Dermis blood vessel endothelial cell (primary cell): ENCODE measurements at places on chromosomes 4 and X. TPM values are rescaled to one million over a fixed set of nuclear protein-coding genes. Genes with fewer than 3 reads are reported as not detected.
A peak's percentile ranks its signal among the peaks of the same experiment; 100 is the strongest.

DNA sequence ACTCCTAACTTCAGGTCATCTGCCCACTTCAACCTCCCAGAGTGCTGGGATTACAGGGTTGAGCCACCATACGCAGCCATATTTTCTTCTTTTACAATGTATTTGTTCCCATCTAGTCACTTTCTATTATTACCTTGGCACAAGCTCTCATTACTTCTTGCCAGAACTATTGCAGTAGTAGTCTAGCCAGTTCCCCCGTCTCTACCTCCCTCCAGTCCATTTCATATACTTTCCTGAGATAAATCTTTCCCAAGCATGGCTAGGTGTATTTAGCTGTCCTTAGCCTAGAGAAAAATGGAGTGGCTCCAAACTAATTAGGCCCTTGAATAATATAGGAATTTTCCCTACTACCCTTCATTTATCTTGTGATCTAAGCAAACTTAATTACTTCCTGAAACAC, 412.2 kb downstream of the RPA4 start:
- DNase-seq, result no peak

- DNase-seq, result no peak
Observed at GRCh38 chr4:72405417-72405816, 163.6 kb downstream of the ADAMTS3 start.

GRCh38 chr4:155540698-155541097, 126.0 kb upstream of the GUCY1A1 start:
- no peak for DNase-seq

DNA sequence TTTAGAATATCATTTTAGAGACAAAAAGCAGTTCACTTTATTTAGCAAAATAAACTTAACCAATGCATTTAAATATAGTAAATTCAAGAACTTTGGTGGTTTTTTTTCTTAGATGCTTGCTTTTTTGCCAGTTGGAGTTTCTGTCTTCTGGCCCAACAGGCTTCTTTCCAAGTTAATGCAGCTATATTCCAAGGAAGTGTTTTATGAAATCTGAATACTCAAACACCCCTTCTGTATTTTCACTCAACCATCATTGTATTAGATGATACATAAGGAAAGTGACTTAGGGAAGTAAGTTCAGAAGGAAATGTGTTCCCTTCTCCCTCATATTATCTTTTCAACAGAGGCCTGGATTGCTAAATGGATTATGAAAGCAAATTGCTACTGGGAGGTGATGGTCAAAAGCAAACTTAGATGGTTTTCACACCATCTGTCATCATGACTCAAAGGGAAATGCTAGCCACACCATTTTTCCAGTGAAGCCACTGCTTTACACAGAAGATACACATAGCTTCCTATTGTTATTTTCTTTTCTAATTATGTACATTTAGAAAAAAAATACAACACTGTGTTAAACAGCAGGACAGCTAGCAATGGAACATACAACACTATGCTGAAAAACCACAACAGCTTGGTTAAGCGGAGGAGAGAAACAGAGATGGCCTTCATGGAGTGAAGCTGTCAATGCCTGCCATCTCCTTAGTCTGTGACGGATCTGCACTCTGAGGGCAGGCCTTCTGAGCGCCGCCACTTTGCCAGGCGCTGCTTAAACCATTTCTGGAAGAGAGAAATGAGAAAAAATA, 32.9 kb downstream of the HOPX start:
- DNase-seq, result peak; percentile 5

CD99L2 gene
- total RNA-seq, result 31.1 and 39.0 TPM in 2 replicates

PTPN13 gene
- 0.37 and 2.2 TPM in 2 replicates for total RNA-seq

DNA sequence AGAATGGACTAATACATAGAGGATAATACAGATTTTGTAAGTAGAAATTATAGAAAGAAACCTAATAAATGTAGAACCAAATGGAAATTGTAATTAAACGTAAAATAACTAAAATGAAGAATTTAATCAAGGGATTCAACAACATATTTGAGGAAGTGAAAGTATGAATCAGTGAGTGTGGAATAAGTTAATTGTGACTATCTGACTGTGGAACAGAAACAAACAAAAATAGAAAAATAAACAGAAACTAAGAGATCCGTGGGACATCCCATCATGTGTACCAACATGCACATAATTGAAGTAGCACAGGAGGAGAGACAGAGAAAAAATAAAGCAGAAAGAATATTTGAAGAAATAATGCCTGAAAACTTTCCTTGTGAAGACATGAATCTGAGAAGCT, 208.6 kb upstream of the TACR3 start:
- DNase-seq, result no peak

- DNase-seq, result no peak
Observed at GRCh38 chr4:45423896-45424295, 697.5 kb upstream of the GNPDA2 start.

- DNase-seq, result no peak
Observed at GRCh38 chr4:64105903-64106302, 303.3 kb downstream of the TECRL start.

GRCh38 chr4:26861434-26862186, 969 bp downstream of the STIM2 start:
- peak; percentile 66 for DNase-seq

DNA sequence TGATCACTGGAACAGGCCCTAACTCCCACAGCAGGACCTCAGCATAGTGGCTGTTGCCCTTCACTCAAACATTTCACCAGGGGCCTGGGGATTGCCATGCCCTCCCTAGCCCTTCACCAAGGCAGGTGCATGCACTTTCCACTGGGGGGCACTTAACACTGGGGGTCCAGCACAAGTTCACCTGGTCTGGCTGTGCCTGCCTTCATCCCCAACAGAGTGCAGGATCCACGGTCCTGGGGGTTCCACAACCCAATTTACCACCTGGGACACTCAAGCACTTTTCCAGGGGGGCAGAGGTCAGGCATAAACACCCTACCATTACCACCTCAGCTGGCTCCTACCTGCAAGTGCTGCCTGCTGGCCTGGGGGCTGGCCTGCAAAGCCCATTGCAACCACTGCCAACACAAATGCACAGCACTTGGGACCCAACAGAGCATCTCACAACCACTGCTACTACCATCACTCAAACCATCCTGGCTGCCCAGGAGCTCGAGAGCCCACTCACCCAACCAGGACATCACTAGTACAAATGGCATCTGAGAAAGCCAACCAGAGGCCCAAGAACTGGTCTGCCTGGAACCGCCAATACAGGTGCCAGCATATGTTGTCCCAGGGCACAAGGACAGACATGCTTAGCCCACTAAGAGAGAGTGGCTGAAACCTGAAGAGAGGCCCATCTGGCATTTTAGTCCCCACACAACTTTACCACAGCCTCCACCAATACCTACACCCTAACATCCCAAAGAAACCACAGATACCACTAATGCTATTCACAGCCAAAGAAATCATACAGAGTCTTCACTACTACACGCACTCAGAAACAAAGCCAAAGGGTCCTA, 43.1 kb downstream of the NAT8L start:
- DNase-seq, result no peak

CPZ gene
- not detected in 2 replicates for total RNA-seq

GABRQ gene
- not detected in 2 replicates for total RNA-seq

- DNase-seq, result no peak
Observed at GRCh38 chrX:68947882-68948605, 119.2 kb downstream of the EFNB1 start.

BEX5 gene
- total RNA-seq, result 0.17 TPM in 1 of 2 replicates, not detected in the other

GRCh38 chr4:814312-814850, 11.5 kb downstream of the CPLX1 start:
- no peak for DNase-seq

DNA sequence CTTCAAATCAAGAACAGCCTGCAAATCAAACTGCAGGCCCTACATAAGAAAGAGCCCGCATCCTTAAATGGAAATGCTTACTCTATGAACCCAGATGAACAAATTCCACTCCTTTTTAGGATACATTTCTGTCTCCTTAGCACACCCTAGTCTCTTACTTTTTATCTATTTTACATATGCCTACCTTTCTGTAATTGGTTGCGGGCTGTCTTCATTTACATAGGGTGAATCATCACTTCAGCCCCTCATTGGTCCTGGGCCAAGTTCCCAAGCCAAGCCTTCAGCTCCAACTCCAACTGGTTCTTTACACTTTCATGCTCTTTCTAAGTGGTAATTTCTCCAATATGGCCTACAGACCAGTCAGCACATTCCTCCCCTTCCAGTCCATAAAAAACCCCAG, 219.3 kb downstream of the TRAM1L1 start:
- no peak for DNase-seq

- no peak for DNase-seq
Observed at GRCh38 chr4:71938776-71939175, 93.0 kb upstream of the NPFFR2 start.

SERTM2 gene
- total RNA-seq, result not detected in 2 replicates

ZNF718 gene
- total RNA-seq, result 6.1 and 9.3 TPM in 2 replicates

FAT4 gene
- total RNA-seq, result 69.6 and 120 TPM in 2 replicates

MAGEA10 gene
- total RNA-seq, result not detected in 2 replicates

DNA sequence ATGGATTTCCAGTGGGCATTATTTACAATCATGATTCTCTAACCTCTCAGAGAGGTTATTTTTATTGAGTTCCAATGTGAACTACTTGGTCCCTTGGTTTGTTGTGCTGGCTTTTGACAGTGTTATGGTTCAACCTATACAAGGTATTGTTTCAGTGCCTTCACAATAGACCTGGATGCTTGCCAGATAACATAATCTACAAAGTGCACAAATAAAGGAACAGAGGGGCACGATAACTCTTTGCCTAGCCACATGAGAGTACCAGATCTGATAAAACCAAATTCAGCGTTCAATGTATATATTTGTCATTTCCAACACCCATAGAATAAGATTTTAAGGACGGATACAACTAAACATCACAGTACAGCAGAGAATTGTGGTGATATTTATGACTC, 120.8 kb downstream of the RASL11B start:
- DNase-seq, result no peak

ZFYVE28 gene
- 7.5 and 8.6 TPM in 2 replicates for total RNA-seq

DNA sequence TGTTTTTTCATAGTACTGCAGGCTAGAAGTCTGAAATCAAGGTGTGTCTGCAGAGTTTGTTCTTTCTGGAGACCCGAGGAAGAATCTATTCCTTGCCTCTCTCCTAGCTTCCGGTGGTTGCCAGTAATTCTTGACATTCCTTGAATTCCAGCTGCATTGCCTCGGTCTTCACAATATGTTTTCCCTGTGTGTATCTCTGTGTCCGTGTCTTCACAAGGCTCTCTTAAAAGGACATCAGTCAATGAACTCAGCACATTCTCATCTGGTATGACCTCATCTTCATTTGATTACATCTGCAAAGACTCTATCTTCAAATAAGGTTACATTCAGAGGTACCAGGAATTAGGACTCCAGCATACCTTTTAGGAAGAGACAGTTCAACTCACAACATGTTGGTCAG, 163.4 kb downstream of the BANK1 start:
- peak; percentile 51 for DNase-seq

PDE5A gene
- total RNA-seq, result 1.7 and 1.8 TPM in 2 replicates

CXorf66 gene
- total RNA-seq, result not detected in 2 replicates

DNA sequence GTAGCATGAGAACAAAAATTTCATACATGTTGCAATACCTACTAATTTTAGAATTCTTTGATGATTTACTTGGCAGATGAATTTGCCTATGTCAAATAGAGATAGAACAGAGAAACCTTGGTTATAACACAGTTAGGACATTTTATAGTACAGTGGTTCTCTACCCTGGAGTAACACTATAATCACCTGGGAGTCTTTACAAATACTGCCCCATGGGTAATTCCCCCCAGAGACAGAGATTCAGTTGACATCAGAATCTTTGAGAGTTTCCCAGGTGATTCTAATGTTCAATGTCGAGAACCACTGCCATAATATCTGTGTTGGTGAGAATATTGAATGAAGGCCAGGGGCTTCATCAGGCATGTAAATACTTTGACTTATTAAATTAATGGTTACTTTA, 401.3 kb upstream of the NDST4 start:
- no peak for DNase-seq

GRCh38 chrX:13685126-13685763, 3.7 kb upstream of the RAB9A start:
- no peak for DNase-seq

GRCh38 chr4:86300516-86300915, 59.3 kb downstream of the MAPK10 start:
- DNase-seq, result no peak

STS gene
- total RNA-seq, result 3.1 and 6.1 TPM in 2 replicates

- peak; percentile 64 for DNase-seq
Observed at GRCh38 chrX:1582686-1583437, 8.5 kb upstream of the AKAP17A start.

DNA sequence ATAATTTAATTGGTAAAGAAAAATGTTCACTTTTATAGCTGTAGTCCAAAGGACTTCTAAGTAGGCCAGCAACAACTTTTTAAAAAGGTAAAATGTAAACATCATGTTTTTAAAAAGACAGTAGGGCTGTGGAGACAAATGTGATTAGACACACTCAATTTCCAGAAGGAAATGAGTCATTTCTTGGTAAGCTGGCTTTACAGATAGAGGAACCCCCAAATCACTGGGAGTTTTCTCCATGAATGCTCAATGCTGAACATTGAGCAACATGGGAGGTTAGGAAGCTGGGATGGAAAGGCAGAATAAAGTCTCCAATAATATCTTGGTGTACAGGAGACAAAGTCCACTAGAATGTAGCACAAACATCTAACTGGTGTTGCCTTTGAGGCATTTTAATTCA, 121.3 kb downstream of the NWD2 start:
- DNase-seq, result no peak

DNA sequence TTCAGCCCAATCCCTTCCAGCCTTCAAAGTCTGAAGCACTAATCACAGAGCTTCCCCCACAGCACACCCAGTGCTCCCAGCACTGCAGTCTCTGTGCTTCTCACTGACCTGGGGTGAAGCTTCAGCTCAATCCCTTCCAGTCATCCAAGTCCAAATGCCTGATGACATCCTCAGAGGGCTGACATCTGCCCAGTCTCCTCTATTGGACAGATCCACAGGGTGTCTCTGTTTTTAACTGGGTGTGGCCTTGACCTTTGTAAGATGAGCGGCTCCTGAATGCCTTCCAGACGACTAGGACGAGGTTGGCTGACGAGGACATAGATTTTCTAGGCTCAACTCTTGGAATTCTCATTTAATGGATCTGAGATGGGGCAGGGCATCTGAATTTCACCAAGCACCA, 7.6 kb upstream of the SLC2A9 start:
- DNase-seq, result no peak

DNA sequence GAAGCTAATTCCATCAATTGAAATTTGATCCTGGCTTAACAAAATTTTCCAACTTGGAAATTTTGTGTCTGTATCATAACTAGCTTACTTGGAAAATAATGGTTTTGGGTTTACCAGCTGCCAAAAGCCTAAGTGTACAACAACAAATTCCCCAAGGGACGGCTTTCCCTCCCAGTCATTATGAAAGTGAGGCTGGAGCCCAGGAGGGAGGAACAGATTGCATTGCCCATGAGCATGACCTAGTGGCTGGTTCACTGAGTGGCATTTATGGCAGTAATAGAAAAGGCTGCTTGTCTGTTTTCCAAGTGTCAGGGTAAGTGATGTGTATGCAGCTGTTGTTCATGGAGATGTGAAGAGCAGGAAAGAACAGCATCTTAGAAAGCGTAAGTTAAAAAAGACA, 70.8 kb upstream of the HHIP start:
- peak; percentile 64 for DNase-seq

SOX3 gene
- total RNA-seq, result not detected in 2 replicates
